ENCODE measurements at places on chromosomes 2 and 18.

DNA sequence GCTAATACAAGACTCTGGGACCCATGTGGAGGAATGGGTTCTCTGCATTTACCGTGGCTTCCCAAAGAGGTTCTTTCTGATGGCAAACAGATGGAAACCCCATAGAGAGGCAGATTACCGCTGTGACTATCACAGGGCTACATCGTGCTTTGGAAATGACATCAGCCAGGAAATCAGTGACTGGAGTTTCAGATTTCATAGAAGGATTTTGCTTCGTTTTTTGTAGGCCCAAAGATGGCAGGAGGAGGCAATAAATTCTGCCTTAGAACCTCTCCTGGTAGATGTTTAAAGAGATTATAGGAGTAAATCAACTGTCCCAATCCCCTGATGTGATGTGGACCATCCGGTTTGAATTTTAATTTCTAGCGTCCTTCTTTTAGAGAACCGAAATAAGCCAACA, 214.1 kb downstream of the AGPS start:
- DNase-seq, result no peak

- no peak for DNase-seq
Observed at GRCh38 chr2:134718817-134719814, at the start of gene TMEM163. Gene TMEM163 (minus strand): TSS chr2:134719000.

GRCh38 chr2:160064916-160065315, 2.5 kb upstream of the PLA2R1 start:
- DNase-seq, result no peak

GRCh38 chr2:52117299-52117698, 1085.4 kb upstream of the NRXN1 start:
- no peak for DNase-seq

DNA sequence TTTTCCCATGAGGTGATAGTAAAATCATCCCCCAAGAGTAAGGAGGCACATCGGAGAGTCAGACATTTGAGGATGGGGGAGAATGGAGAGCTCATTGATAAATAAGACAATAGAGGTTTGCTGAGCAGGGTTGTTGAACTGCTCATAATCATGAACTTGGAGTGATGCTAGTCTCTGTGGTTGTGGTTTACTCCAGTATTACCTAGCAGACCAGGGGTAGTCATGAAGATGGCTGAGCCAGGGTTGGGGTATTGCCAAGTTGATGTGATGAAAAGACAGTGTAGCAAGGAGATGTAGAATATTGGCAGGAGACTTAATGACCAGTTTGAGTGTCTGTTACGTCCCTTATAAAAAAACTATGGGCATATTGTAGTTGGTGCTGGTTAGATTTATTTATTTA, 25.4 kb downstream of the CYBRD1 start:
- no peak for DNase-seq

DNA sequence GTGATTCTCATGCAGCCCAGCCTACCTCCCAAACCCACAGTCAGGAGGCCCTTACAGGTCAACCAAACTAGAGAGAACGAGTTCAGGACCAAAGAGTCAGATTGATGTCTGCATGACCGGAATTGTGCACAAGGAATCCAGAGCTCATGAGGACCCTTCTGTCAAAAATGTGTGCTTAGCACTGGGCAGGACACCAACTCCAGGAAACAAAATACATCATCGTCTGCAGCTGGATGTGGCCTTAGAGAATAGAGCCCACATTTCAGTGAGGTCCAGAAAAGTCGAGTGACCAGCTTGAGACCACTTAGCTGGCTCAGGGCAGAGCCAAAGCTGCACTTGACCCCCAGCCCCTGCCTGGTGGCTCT, 3.2 kb downstream of the TNS1 start:
- DNase-seq, result no peak

- DNase-seq, result no peak
Observed at GRCh38 chr2:70746094-70746974, 21.7 kb downstream of the ADD2 start.

- no peak for DNase-seq
Observed at GRCh38 chr2:43218702-43219382, 7.6 kb downstream of the ZFP36L2 start.

DNA sequence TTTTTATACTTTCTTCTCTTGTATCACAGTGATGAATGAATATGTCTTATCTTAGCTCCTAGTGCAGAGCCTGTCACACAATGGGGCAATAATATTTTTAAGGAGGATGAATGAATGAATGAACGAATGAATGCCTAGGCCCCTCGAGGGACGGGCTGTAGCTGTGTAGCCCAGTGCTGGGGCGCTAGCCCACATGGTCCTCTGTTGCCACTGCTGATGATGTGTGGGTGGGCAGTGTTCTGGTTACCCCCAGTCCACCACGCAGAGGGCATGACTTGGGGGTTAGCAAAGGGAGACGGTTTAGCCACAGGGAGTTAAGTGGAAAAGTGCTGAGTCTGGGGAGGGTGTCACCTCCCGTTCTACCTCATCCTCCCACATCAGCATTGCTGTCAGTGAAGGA, 134.2 kb downstream of the SMAD7 start:
- no peak for DNase-seq

DNA sequence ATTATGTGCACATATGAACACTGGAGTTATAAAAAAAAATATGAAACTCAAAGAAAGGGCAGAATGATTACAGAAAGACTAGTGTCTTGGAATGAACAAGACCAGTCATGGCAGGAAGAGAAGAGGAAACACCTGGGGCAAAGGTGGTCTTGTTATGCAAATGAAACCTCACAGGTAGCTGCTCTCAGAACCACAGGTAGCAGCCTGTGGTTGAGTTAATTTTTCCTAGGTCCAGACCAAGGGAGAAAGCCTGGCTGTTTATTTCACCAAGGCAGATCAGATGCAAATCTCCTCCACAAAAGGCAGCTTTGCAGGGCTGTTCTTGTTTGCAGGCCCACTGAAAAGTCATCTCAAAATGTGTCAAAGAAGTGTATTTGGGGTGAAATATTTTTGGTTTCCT, 785.8 kb downstream of the RNF144A start:
- DNase-seq, result no peak

- DNase-seq, result no peak
Observed at GRCh38 chr18:62659698-62660097, 55.6 kb upstream of the PHLPP1 start.

GRCh38 chr2:6866275-6866671, 566 bp upstream of the CMPK2 start:
- DNase-seq, result no peak

- no peak for DNase-seq
Observed at GRCh38 chr2:68937346-68938055, 15.2 kb downstream of the GKN2 start.

DNA sequence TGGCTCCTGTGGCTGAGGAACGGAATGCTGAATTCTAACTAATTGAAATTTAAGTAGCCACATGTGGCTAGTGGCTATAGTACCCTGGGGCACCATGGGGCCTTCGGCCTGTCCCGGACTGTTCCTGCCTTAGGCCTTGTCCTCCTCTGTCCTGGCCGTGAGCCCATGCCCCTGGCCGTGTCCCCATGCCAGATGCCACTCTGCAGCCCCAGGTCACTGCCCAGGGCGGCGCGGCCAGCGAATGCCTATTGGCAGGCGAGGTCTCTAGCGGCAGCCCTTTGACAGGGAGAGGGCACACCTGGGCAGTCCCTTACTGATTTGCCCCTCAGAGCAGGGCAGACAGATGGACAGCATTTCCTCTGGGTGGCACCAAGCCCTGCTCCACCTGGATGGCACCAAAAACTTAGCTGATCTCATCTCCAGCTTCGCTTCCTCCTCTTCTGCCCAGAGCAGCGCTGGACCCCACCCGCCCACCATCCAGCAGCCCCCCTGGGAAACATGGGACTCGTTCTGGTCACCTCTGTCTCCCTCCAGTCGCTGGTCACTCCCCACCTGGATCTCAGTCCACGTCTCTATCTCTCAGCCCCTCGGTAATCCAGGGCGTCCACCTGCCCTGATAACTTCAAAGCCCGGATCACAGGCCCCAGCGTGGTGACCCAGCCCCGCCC, 1.1 kb upstream of the DGKD start:
- DNase-seq, result no peak

Measured in head of caudate nucleus (tissue), 42 donors.